ENCODE measurements at places on chromosomes 3 and 15. TPM values are rescaled to one million over a fixed set of nuclear protein-coding genes. Genes with fewer than 3 reads are reported as not detected.

Gene ZNF860
- 0.40 TPM for total RNA-seq

Gene NEK11
- total RNA-seq: 6.6 TPM

Gene DZIP1L
- 5.3 TPM for total RNA-seq

Gene MED12L
- 0.77 TPM for total RNA-seq

Gene KLHL25
- total RNA-seq: 12.9 TPM

Gene NEDD4
- 43.9 TPM for total RNA-seq

Gene DPPA2
- total RNA-seq: not detected

Gene PLSCR5
- not detected for total RNA-seq

Gene MUC4
- total RNA-seq: 0.47 TPM

Gene GOLGA6B
- not detected for total RNA-seq

Gene GREM1
- total RNA-seq: 55.5 TPM

Gene TNFAIP8L3
- 19.8 TPM for total RNA-seq

Gene SERINC4
- total RNA-seq: not detected

Gene PCLAF
- not detected for total RNA-seq

Gene LRRIQ4
- not detected for total RNA-seq

Gene SLC6A11
- not detected for total RNA-seq

Gene LRRC31
- not detected for total RNA-seq

Gene FHIT
- 5.0 TPM for total RNA-seq

Gene CYP8B1
- not detected for total RNA-seq

Gene TTC21A
- total RNA-seq: 0.54 TPM

Gene GCHFR
- 7.9 TPM for total RNA-seq

Gene SLC51A
- not detected for total RNA-seq

Gene FOXB1
- total RNA-seq: not detected

Gene CFAP161
- total RNA-seq: not detected

Gene PATL2
- not detected for total RNA-seq

Gene FSIP1
- 1.7 TPM for total RNA-seq

Gene OXTR
- not detected for total RNA-seq

Gene MESP2
- not detected for total RNA-seq

Gene ARHGAP31
- 21.9 TPM for total RNA-seq

Gene FGF7
- 92.9 TPM for total RNA-seq

Gene GOLGA8J
- total RNA-seq: not detected

Gene GOLGA6L7
- total RNA-seq: not detected

Gene ROBO2
- total RNA-seq: 2.9 TPM

Gene TIGIT
- total RNA-seq: 0.08 TPM

Gene ZNF620
- 7.0 TPM for total RNA-seq
